ENCODE measurements at places on chromosomes 6 and 20.

DNA sequence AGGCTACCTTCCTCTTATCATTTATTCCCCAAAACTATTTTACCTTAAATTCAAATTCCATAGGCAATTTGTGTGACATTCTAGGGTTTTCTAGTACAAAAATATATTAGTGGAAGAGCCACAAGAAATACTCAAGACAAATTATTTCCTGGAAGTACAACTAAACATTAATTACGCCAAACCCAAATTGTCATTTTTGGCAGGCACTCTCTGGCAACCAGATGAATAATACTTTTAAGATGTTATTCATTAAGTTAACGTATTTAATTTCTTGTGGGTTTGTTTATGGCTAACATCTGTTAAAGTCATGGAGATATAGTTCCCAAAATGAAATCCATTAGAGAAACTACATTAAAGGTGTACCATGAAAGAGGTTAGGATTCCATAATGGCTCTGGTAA, 40.5 kb downstream of the HMGN3 start:
- DNase-seq, result no peak

- DNase-seq, result peak; percentile 5
These were observed 28.8 kb downstream of the RIOK1 start for GRCh38 chr6:7418238-7418905.

- no peak for DNase-seq
These were observed 430.2 kb downstream of the FRK start for GRCh38 chr6:115630424-115631024.

DNA sequence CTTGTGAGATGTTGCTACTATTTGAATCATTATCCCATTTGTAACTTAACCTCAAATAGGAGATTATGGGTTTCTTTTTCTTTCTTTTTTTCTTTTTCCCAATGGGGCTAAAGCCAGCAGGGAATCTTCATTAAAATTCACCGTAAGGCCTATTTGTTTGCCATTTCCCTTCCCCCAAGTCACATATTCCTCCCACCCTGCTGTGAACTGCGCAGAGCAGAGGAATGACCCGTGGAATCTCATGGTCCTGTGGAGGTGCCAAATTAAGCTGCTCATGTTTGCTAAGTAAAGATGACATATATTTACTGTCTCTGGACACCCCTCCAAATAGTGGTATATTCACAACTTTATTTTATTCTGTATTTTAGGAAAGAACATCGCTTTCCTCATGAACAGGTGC, 699.3 kb downstream of the RNF144B start:
- DNase-seq, result no peak

GRCh38 chr20:22402550-22402949, 181.8 kb downstream of the FOXA2 start:
- DNase-seq, result no peak

GRCh38 chr20:49858076-49858585, 45.5 kb downstream of the SLC9A8 start:
- DNase-seq, result no peak

- DNase-seq, result no peak
These were observed 353.2 kb upstream of the BTBD3 start for GRCh38 chr20:11564491-11564890.

DNA sequence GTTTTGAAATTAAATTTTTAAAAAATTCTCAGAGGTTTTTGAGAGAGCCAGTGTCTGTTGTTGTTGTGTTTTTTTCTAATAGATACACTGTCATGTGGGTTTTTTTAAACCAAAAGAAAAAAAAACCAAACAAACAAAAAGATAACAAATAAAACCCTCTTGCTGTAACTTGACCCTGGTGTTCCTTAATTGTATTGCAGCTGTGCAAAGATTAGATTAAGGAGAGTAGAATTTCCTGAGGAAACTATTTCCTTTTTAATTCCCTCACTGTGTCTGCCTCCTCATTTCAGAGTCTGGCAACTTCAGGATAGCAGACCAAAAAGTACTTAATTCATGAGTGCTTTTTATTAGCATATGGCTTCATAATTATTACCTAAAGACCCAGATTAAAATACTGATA, 281.9 kb downstream of the EPM2A start:
- DNase-seq, result peak; percentile 4

GRCh38 chr6:14384175-14384949, 266.8 kb downstream of the CD83 start:
- no peak for DNase-seq

DNA sequence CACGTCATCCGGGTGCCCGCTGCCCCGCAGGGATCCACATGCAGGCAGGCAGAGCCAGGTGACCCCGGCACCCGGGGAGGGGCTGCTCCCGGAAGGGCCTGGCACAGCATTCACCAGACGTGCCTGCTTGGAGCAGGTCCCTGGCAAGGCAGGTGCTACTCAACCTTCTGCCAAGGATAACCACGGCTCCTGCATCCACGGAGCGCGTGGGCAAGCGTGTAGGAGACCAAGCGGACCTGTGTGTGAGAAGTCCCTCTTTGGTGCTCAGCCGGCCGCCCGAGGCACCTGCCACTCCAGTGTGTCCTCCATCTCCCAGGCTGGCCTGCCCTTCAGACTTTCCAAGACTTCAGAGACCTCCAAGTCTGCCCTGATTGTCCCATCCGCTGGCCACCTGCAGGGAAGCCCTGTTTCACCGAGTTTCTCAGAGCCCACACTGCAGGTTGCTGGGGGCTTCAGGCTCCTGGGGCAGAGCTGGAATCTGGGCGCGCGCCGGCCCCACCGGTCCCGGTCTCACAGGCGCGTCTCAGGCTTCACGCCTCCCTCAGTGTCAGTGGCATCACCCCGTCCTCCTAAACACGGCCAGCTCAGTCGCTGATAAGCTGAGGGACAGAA, 124.3 kb downstream of the DLL1 start:
- no peak for DNase-seq

DNA sequence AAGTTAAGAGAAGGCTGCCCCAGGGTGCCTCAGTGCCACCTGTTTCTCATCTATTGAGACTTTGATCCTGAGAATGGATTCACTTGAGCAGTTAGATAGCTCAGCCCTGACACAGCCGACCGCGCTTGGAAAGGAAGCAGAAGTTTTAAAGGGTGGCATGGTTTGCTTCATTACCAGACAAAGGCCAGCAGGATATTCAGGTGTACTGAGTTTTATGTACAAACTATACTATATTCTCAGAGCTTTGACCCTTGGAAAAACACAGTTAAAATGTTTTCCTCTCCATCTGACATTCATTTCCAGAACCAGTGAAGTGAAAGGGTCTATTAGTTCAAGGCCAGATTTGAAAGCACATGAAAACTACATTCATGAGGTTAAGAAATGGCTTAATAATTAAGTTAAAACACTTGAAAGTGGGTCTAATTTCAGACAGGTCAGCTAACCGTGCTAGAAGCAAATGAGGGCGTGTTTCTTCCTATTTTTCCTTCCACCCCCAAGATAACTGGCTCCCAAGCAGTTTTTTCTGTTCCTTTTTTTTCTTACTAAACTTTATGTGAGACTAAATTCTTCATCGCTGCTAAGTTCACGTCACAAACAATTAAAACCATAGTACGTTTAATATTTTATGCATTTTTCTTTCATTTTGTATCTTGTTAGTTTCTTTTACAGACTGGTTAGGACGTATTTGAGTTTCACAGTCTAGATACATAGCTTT, 385.3 kb upstream of the SOX4 start:
- DNase-seq, result peak; percentile 91

GRCh38 chr6:96505363-96505762, 16.2 kb upstream of the UFL1 start:
- no peak for DNase-seq

DNA sequence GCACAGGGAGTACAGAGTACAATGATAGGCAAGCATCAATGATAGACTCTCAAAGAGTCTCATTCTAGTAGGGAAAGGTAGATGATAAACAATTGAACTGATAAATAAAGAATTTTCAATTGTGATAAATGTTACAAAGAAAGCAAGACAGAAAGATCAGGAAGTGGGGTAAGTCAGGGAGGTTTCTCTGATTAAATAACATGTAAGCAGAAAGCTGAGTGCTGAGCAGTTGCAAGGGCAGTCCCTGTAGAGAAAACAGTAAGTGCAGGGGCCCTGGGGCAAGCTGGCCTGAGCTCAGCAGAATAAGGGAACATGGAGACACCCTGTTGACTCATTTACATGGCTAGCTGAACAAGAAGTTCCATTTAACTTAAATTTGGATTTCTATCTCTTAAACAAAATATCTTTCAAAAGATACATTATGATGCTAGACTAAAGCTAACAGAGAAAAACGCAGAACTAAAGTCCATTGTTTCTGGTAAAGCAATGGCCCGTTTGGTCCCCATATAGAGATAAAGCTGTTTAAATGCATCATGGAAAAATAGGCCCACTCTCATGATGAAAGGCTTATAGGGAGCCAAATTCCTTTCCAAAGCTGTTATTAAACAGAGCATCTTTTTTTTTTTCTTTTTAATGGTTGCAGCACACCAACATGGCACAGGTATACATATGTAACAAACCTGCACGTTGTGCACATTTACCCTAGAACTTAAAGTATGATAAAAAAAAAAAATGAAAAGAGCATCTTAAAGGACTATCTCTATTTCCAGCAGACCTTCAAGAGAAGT, 5.3 kb upstream of the TNFAIP3 start:
- no peak for DNase-seq

GRCh38 chr6:163876391-163876790, 461.9 kb downstream of the QKI start:
- no peak for DNase-seq

- DNase-seq, result no peak
These were observed 39.7 kb downstream of the APCDD1L start for GRCh38 chr20:58475466-58475865.

DNA sequence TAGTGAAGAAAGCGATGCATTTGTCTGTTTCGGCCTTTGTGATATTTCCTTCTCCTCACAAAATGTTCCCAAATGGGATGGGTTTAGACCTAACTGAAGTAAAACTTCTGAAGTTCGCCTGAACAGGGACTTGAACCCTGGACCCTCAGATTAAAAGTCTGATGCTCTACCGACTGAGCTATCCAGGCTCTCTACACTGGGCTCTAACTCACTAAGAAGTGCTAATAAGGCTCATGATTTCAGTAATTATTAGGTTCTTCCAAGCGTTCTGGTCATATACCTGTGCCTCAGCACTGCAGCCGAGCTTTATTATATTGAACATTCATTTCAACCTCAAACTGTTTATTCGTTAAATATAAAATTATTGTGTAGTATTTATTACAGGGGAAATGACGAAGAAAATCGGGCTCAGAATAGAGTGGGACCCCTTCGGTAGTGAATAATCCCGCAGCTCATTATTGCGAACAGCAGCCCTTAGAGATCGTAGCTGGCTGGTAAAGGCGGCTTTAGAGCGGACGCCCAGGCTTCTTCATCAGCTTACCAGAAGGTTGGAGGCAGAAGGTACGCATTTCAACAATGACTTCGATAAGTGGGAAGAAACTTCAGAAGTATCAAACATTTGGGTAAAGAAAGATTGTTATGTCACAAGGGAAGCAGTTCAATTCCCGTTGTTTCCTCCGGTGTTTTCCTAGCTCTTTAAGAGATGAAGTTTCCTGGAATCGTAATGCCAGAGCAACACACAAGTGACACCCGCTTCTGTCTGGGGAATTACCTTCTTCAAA, 119.0 kb upstream of the ZNF184 start:
- DNase-seq, result peak; percentile 30

DNA sequence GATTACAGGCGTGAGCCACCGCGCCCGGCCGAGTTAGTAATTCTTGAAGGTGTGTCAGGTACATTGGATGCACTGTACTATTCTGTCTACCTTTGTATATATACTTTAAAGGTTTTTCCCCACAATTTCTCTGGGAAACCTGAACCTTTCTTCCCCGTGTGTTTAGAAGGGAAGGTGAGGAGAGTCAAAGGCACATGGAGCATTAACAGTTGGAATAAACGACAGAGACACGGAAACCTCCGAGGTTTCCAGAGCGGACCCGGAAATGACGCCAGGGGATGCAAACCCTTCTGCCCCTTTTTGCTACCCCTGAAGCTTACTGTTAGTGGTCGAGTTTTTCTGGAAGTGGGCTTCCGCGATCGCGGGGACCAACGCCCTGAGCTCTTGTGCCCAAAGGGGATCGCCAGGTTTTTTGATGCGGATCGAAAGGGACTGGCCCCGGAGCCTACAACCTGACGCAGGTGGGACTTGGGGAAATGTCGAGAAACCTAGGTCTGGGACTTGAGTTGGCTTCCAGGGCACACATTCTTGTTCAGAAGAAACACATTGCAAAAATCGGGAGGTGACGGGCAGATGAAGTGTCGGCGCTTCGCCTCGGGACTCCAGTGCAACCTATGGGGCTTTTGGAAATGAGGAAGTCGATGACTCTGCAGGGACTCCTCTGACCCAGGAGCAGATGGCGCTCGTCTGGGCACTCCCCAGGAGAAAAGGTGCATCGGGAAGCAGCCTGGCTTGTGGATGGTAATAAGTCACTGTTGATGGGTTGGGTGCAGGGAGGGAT, 218.2 kb downstream of the OR2B2 start:
- DNase-seq, result peak; percentile 26

- no peak for DNase-seq
These were observed 60.6 kb upstream of the CCN6 start for GRCh38 chr6:111993342-111993741.

DNA sequence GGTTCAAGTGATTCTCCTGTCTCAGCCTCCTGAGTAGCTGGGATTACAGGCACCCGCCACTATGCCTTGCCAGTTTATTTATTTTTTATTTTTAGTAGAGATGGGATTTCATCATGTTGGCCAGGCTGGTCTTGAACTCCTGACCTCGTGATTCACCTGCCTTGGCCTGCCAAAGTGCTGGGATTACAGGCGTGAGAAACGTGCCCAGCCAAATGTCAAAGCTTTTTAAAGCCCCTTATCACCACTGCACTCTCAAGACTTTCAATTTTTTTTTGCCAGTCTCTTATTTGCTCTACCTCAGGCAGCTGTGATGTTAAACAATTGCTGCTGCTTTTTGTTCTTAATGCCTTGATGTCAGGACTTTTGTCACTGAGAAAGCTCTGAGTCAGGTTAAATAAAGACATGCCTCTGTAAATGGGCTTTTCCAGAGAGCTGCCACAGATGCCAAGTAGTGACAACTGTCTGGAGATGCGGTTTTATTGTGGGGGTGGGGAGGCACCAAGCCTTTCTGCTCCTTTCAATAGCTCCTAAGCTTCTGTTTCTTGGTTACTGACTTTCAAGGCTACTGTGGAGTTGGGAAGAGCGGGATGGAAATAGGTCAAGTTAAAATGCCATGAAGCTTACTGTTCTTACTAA, 29.2 kb downstream of the RSPH3 start:
- DNase-seq, result no peak

DNA sequence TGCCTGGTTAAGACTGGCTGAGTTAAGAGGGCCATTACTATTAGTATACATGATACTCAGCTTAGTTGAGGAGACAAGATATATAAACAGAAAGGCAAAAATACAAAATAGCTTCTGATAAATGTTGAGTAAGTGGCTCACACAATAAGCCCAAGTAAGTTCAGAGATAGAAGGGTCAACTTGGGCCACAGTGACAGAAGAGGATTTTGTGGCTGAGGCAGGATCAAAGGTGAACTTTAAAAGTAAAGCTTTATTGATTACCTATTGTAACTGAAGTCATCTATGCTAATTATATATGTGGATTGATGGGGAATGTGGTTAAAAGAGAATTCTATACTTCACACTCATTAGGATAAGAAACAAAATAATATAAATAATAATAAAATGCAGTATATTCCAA, 80.8 kb downstream of the PHACTR2 start:
- no peak for DNase-seq

GRCh38 chr20:44896583-44896982, 11.1 kb downstream of the YWHAB start:
- DNase-seq, result no peak

- DNase-seq, result peak; percentile 71
These were observed 37.2 kb upstream of the PHACTR1 start for GRCh38 chr6:12679341-12679740.

Data from renal cortical epithelial cell (primary cell).